Neural progenitor cell (in vitro differentiated cells): ENCODE measurements at places on chromosomes 4 and X.
A peak's percentile ranks its signal among the peaks of the same experiment; 100 is the strongest.

GRCh38 chrX:50036426-50036825 is 114.0 kb downstream of the CLCN5 start:
- H3K4me3 ChIP-seq, result no peak overlapping the region
- no peak overlapping the region for H3K27ac ChIP-seq
- DNase-seq, result no peak

GRCh38 chr4:20266215-20267082 is 14.7 kb downstream of the SLIT2 start:
- no peak overlapping the region for H3K4me3 ChIP-seq
- peaks cover 17% of the 10 kb centered on the region for H3K4me1 ChIP-seq
- no peaks in the 10 kb centered on the region for H3K36me3 ChIP-seq
- H3K27ac ChIP-seq, result no peak overlapping the region

- no peaks in the 10 kb centered on the region for H3K36me3 ChIP-seq
- DNase-seq, result no peak
Measured at GRCh38 chr4:140697709-140698560, 58.2 kb downstream of the TBC1D9 start.

DNA sequence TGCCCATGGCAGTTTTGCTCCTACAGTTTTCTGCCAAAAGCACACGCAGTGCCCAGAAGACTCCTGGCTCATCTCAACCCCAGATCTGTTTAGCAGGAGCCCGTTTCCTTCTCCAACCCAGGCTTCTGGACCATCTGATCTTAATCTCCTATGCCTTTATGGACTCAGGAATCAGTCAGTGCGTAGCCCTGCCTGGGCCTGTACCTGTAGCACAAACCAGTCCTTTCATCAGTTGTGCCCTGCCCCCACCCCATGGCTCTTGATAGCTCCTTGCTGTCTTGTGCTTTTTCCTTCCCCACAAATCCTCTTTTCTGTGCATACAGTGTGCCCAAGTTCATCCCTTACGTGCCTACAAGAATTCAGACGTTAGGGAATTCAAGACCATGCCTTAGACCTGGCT is 1.5 kb downstream of the ZNF718 start:
- DNase-seq, result peak; percentile 1
- no peak overlapping the region for H3K27ac ChIP-seq
- H3K27me3 ChIP-seq, result no peaks in the 10 kb centered on the region
- H3K36me3 ChIP-seq, result peaks cover 7% of the 10 kb centered on the region
- H3K4me1 ChIP-seq, result no peaks in the 10 kb centered on the region

GRCh38 chrX:151923648-151924047 is 11.0 kb downstream of the MAGEA4 start:
- H3K4me1 ChIP-seq, result no peaks in the 10 kb centered on the region
- no peak for DNase-seq
- no peaks in the 10 kb centered on the region for H3K36me3 ChIP-seq
- H3K4me3 ChIP-seq, result no peak overlapping the region
- H3K27me3 ChIP-seq, result no peaks in the 10 kb centered on the region

- H3K36me3 ChIP-seq, result no peaks in the 10 kb centered on the region
- peaks cover 17% of the 10 kb centered on the region for H3K4me1 ChIP-seq
- no peak overlapping the region for H3K27ac ChIP-seq
Measured at GRCh38 chrX:31353095-31353494, 281.3 kb upstream of the FTHL17 start.

- no peak overlapping the region for H3K27ac ChIP-seq
- H3K27me3 ChIP-seq, result no peaks in the 10 kb centered on the region
- no peak for DNase-seq
- no peak overlapping the region for H3K4me3 ChIP-seq
Measured at GRCh38 chr4:151315212-151315886, 10.1 kb downstream of the SH3D19 start.

DNA sequence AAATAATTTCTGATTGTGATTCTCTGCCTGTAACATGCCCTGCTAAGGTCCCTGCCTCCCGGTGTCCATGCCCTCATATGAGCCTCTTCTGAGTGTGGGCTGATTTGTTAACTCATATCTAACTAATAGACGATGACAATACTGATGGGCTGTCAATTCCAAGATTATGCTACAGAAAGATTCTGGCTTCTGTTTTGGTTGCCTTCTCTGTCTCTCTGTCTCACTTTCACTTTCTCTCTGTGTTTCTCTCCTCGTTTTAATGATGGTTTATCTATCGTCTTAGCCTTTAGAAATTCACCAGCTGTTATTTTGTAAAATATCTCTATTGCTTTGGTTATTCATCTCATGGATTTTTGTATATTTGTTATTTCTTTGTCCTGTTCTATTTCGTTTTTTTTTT is 312.5 kb upstream of the ANXA10 start:
- H3K36me3 ChIP-seq, result no peaks in the 10 kb centered on the region
- peaks cover 21% of the 10 kb centered on the region for H3K4me1 ChIP-seq
- no peak overlapping the region for H3K4me3 ChIP-seq
- DNase-seq, result no peak

DNA sequence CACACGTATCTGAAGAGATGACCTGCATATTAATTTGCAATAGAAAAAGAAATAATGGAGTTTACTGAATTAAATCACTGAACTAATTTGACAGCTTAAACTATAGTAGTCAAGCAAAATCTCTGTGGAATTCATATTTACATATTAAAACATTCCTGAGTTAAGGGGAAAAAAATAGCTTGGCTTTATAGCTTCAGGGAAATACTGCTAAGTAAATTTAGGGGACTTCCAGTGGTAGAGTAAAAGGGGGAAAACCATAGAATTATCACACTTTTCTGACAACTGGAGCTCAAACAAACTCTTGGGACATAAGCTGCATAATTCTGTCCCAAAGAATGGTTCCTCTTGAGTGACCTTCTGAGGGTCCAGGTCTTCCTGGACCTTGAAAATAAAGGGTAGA is 28.6 kb upstream of the CCNI start:
- H3K4me3 ChIP-seq, result no peak overlapping the region
- H3K27me3 ChIP-seq, result no peaks in the 10 kb centered on the region
- H3K36me3 ChIP-seq, result no peaks in the 10 kb centered on the region

DNA sequence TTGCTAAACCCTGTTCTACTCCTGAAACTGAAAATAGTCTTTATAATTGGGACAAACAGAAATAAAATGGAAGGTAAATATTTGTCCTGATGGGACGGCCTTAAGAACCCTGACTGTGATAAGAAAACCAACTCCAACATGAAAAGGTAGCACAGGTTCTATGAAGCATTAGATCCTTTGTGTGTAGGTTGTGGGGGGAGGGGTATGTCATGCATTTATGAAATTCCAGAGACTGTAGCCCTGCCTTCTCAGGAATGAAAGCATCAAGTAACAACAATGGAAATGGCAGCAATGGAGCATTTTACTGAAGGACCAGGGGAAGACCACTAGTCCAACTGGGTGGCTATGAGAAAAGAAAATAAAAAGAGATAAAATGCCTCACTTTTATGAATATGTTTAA is 23.9 kb downstream of the CXXC4 start:
- H3K4me1 ChIP-seq, result peaks cover 41% of the 10 kb centered on the region
- H3K36me3 ChIP-seq, result no peaks in the 10 kb centered on the region
- peak; percentile 36 for DNase-seq
- no peaks in the 10 kb centered on the region for H3K27me3 ChIP-seq
- no peak overlapping the region for H3K4me3 ChIP-seq

DNA sequence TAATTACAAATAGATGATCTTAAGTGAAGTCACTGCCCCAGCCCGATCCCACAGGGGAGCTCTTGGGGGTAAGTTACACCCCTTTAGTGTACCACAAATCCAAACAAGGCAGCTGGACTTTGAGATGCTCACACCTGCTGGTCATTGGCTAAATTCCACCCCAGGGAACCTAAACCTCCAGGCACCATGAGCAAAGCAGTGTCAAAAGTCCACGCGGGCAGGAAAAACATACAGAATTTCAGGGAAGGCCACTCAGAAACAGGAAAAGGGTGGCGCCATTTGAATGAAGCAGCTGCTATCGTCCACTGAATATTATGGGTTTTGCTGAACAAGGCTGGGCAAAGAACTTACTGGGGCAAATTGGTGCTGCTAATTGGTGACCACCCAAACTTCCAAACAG is 30.9 kb downstream of the SUPT20HL1 start:
- no peaks in the 10 kb centered on the region for H3K27me3 ChIP-seq
- no peak overlapping the region for H3K27ac ChIP-seq
- no peak for DNase-seq

DNA sequence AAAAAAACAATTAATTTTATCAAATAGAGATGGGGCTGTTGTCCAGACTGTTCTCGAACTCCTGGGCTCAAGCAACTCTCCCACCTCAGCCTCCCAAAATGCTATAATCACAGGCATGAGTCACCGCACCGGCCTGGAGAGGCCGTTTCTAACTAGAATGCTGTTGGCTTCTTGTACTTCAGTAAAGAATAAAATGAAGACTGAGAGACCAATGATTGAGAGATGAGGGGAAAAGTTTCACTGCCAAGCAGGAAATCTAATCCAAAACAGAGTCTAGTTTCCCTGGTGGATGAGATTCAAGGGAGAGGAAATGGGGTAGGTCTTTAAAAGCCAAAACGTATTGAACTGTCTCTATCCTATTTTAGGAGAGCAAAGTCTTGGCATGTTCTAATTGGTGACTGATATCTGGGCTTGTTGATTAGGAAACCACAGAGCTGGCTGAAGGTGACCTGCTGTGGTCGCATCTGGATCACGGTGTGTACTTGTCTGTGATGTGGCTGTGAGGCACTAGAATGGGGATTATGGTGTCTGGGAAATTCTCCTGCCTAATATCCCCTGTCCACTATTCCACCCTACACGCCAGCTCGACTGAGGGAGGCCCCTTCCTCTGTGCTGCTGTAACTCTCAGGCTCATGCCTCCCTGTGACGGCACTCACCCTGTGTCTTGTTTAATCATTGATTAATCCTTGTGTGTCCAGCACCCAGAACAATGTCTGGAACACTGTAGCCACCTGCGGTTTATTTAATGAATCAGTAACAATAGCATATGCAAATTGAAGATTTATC is 15.0 kb upstream of the TRIM2 start:
- H3K27ac ChIP-seq, result no peak overlapping the region
- H3K36me3 ChIP-seq, result no peaks in the 10 kb centered on the region
- no peak overlapping the region for H3K4me3 ChIP-seq
- no peaks in the 10 kb centered on the region for H3K27me3 ChIP-seq
- peaks cover 19% of the 10 kb centered on the region for H3K4me1 ChIP-seq
